Fibroblast of villous mesenchyme (primary cell): ENCODE measurements at places on chromosomes 6 and 20.
A peak's percentile ranks its signal among the peaks of the same experiment; 100 is the strongest.

DNA sequence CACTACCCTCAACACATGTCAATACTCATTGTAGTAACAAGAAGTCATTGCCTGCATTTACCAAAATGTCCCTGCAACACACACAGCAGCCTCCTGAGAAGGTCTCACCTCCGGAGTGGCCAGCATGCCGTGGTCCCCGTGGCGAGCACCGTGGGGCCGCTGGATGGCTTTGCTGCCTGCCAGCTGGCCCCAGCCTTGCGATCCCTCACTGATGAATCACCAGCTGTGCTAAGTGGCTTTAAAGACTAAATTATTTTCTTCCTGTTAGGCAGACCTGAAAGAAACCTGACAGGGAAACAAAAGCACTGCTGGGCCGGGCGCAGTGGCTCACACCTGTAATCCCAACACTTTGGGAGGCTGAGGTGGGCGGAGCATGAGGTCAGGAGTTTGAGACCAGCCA is 306.7 kb downstream of the CDH4 start:
- DNase-seq = no peak

GRCh38 chr20:2473516-2473915 is 2.9 kb upstream of the SNRPB start:
- peak; percentile 93 for DNase-seq

GRCh38 chr20:40766790-40767614 is 78.0 kb upstream of the MAFB start:
- DNase-seq = no peak

- DNase-seq = peak; percentile 24
Observed at GRCh38 chr6:145267076-145267867, 468.0 kb downstream of the EPM2A start.

DNA sequence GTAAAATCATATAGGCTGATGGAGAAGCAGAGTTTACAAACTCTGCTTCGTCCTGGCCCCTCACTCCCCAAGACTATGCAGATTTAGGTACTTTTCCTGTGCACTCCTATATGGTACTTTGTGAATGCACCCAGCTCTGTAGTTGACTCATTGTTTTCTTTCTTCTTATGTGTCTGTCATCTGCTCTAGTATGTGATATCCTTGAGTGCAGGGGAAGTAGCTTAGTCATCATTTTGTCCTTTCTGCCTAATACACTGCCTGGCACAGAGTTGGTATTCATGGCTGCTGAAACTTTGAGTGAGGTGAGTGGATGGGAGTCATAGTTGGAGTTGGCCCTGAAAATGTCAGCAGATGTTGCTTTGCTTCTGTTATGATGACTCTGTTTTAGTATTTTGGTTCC is 222.6 kb downstream of the RNF144B start:
- no peak for DNase-seq

DNA sequence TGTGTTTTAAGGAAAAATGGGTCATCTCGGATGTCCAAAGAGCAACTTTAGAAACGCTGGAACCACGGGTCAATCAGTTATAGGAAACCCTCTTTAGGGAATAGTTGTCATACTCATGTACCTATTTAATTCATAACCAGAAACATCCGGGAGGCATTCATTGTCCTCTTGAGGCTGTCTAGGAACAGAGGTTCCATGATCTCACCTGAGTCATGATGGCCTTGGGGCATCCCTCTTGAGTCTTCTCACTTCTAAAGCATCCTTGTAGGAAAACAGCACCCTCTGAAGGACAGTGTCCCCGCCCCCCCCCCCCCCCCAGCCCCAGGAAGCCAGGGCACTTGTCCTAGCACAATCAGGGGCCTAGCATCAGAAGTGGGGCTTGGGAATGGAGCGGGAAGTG is 46.3 kb upstream of the CDH4 start:
- no peak for DNase-seq

DNA sequence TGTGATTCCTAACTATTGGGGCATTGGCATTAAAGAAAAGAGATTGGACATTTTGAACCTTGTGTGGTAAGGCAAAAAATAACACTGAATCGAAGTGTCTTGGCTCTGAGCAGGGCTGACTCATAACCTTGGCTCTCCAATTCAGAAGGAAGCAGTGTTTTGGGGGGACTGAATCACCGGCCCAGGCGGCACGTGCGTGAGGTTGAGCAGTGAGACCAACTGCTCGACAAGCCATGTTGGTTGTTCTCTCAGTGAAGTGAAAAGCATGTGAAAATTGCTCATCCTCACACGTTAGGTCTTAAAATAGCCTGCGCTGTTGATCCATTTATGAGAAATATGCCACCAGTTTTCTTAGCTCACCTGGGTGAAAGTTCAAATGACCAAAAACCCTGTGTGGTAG is 137.8 kb upstream of the SPACA1 start:
- peak; percentile 10 for DNase-seq

DNA sequence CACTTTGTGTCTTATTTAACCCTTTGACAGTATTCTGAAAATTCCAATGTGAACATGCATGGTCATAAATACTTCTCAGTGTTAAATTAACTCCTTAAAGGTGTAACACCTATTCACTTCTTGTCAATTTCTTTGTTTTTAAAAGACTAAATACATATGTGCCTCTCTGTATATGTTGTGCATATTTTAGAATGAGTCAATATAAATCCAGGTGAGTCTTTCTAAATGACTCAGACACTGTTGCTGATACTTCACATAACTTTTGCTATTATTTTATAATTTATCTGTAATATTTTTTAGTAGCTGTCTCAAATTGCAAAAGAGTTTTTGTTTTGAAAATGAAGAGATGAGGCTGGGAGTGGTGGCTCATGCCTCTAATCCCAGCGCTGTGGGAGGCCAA is 36.0 kb downstream of the TIAM2 start:
- DNase-seq = no peak

DNA sequence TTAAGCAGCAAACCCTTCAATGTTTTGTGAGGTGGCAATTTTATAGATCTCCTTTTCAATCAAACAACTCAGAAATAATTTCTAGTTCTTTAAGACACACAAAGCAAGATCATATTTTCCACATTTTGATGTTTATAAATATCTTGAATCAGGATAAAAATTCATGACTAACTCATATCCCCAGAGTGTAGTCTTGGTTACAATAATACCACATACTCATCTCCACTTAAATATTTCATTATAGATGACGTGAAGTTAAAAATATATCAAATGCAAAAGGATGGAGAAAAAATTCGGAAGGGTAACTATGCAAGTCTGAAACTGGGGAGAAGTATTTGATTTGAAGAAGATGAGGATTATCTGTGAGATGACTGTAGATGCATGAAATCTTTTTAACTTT is 59.8 kb upstream of the HIVEP1 start:
- DNase-seq = no peak
